ENCODE measurements at places on chromosomes 12 and 14.

DNA sequence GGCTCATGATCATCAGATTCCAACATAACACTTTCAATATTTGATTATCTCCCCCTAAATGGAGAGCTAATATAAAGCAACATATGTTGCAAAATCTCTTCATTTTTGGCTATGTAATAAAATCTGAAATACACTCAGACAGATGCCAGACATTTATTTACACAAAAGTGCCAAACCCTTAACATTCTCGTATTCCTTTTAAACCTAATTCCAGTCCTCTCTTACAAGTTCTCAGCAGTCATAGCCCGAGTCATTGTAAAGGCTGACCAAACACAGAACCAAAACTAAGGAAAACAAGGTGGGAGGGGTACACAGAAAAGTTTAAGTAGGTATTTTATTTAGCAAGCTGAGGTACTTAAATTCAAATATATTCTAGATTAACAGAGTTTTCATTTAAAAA, 81.4 kb downstream of the LRP6 start:
- no peak for DNase-seq

- no peak for DNase-seq
Observed at GRCh38 chr12:94287245-94287628, 138.9 kb downstream of the PLXNC1 start.

DNA sequence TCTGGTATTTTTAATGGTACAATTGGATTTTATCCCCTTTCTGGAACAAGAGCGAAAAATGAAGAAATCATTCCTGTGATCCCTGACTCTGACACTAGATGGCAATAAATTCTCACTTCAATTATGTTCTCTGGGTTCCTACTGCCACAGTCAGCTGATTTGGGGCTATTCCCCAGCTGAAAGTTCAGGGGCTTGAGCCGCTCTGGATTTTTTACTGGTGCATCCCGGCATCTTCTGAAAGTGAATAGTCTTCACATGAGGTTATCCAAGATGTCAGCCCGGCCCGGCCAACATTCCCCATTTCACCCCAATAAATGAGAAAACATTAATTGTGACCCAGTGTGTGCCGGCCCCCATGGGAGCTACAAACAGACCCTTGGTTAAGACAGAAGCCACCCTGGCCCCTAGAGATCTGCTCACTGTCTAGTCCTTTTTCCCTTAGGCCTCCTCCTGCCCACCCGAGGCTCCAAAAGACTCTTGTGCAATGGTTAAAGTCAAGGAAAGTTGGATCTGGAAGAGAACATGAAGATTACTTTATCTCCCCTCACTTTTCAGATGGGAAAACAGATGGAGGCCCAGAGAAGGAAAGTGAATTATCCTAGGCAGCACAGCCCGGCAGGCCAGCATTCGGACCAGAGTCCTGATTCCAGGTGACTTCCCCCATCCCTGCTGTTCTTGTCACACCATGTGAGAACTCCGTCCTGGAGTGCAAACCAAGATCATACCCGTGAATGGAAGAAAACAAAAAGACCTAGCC, 20.8 kb downstream of the CKAP4 start:
- peak; percentile 27 for DNase-seq

GRCh38 chr12:49881415-49882247, 22.1 kb downstream of the FAIM2 start:
- DNase-seq = no peak

GRCh38 chr14:96989306-96989705, 192.1 kb downstream of the VRK1 start:
- DNase-seq = no peak
